Midbrain (tissue), 1 donor: ENCODE measurements at places on chromosomes 4 and X.

DNA sequence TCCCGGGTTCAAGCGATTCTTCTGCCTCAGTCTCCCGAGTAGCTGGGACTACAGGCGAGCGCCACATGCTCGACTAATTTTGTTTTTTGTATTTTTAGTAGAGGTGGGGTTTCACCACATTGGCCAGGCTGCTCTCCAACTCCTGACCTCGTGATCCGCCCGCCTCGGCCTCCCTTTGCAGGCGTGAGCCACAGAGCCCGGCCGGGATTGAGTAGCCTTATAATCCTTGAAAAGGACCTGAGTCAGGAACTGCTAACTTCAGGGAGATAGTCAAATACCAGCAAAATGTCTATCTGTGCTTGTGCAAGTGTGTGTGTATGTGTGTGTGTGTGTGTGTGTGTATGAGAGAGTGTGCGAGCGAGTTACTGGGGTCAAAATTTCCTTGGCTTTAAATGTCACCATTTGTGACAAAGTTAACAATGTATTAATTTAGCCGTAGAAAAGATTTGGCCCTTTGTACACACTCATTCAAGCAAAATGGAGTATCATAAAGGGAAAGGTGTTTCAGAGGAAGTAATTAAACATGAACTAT lies 1.8 kb upstream of the KDM6A start:
- DNase-seq, result no peak

- DNase-seq, result no peak
Observed at GRCh38 chr4:174697896-174698295, 131.2 kb downstream of the GLRA3 start.

DNA sequence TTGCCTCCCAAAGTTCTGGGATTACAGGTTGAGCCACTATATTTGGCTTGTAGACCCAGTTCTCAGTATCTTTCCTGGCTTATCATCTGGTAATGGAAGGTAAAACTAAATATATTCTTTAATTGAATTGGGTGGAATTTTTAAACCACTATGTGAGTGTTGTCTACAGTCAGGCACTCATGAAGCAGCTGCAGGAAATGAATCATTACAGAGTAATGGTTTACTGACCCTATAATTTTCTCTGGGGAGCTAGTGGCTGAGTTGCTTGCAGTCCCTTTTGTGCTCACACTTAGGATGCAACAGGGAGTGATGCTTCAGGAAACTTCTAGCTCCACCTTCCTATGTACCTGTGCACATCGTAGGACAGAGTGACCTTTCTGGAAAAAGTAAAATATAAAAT lies 4.1 kb upstream of the UGT2B7 start:
- no peak for DNase-seq

DNA sequence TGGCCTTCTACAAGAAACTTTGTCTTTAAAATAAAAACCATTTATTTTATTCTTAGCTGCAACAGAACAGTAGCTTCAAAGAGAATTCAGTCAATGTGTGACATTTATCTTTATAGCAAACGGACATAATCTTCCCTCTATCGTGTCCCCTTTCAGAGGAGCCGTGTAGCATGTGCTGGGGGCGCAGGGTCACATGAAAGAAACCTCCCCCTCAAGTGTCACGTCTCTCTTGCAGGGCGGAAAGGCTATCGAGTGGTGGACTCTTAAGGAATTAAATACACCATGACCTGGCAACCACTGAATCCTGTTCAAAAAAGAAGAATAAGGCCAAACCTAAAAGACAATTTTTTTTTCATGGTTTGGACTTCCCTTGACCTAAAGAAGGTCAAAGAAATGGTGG lies 40.2 kb downstream of the ZNF827 start:
- DNase-seq, result no peak

DNA sequence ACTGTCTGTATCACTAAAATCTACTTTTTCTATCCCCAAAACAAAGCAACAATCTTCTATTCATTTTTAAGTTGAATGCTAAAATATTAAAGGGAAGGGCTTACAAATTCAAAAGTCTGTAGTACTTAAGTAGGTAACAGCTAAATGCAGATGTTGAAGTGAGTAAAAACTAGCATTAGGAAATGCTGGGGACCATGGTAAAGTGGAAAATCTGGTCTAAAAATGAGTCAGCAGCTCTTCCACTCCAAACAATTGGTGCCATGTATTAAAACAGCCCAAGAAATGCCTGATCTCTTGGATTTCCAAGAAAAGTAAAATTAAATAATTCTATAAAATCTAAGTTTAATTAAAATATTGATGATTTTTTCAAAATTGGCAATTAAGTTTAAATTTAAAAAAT lies 73.3 kb upstream of the PPP3CA start:
- DNase-seq, result no peak

- no peak for DNase-seq
Observed at GRCh38 chr4:152392079-152392478, 143.8 kb downstream of the FBXW7 start.

DNA sequence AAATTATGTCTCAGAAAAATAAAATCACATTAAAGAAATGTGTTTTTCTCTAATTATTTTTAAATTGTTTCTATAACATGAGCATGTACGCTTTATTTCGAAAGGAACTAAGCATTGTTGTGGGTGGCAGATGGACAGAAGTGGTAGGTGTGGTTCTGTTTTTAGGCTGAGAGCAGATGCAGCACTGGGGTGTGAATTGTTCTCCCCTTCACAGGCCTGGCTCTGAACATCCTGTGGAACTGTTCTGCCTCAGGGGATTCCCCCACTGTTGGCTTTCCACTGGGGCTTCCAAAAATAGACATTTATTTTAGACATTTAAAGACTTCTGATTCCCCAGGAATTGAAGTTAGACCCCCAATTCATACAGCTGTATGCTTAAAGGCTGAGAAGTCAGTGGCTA lies 41.9 kb upstream of the PDHA2 start:
- DNase-seq, result no peak

- no peak for DNase-seq
Observed at GRCh38 chr4:159498446-159499115, 395.7 kb downstream of the RAPGEF2 start.

DNA sequence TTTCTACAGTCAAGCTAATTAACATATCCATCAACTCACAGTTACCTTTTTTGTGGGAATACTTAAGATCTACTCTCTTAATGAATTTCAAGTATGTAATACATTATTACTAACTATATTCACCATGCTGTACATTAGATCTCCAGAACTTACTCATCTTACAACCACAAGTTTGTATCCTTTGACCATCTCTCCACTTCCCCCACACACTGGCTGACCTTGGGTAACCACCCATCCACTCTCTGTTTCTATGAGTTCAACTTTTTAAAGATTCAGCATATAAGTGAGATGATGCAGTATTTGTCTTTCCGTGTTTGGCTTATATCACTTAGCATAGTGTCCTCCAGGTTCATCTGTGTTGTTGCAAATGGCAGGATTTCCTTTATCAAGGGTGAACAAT lies 30.5 kb upstream of the MAGED1 start:
- no peak for DNase-seq

DNA sequence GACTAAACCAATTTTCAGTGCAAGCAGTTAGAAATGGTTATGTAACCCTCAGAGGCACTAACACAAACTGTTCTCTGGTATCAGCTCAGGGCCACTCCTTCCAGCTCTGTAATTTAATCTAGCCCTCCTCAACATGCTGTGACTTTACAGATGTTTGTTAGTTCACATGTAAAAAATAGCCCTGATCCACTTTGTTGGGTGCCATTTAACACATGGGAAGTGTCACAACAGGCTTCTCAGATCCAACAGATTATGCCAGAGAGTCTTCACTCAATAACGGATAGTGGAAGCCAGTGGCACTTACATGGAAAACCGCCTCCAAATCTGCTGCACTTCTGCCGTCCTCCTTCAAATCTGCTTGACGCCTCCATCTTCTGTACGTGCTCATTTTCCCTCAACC lies 51.6 kb downstream of the ATP8A1 start:
- DNase-seq, result no peak

- DNase-seq, result no peak
Observed at GRCh38 chr4:118772767-118773428, 63.0 kb downstream of the SEC24D start.

DNA sequence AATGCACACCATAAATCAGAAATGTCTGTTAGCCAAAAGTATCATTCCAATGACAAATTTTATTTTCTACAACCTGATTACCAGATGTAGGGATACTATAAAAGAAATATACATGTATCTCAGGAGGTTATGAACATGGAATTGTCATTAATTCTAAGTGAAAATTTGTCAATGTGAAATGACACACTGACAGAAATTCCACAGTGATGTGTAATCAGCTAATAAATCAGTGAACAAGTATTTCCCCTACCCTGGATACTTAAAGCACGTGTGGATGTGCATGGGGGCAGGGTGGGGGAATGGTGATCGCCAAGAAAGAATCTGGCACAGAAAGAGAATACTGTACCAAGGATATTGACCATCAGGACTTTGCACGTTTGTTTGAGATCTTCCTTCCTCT lies 123.6 kb downstream of the SH3RF1 start:
- no peak for DNase-seq

- no peak for DNase-seq
Observed at GRCh38 chr4:10461850-10462400, 4.7 kb upstream of the ZNF518B start.

DNA sequence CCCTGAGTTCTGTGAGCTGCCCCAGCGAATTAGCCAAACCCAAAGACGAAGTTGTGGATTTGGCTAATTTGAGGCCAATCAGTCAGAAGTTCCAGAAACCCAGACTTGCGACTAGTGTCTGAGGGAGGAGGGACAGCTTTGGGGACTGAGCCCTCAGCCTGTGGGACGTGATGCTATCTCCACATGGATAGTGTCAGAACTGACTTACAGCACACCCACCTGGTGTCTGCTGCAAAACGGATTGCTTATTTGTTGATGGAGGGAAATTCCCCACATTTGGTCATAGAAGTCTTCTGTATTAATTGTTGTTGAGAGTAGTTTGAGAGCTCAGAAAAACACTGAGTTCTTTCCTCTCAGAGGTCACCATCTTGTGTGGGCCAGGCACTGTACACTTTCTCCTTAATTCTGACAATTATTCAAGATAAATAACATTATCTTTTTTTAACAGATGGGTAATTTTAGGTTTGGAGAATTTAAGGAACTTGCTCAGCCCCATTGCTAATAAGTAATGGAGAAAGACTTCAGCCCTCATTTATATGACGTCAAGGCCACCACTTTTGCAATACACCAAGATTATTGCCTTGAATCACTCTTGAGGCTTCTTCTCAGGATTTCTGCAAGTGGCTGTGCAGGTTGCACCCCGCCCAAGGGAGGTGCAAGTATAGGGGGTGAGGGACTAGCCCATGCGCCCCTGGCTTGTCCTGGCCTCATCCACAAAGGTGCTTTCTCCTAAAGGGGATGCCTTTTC lies 16.7 kb downstream of the CLRN2 start:
- DNase-seq, result no peak

- no peak for DNase-seq
Observed at GRCh38 chrX:132292793-132293192, 73.5 kb upstream of the RAP2C start.

DNA sequence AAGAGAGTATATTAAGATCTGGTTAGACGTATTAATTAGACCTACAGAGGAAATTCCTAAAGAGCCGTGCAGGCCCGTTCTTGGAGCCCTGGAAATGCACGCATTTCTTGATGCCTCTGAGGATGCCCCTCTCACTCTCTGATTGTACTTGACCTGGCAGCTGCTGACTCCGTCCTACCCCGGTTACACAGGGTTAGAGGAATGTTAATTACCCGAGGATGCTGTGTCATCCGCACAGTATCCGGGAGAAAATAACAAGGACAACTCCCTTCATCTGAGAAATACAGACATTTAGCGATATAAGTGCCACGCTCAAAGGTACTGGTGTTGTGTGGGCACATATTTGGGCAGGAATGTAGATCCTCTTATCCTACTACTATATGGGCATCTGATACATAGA lies 404.6 kb upstream of the FAT1 start:
- DNase-seq, result no peak

DNA sequence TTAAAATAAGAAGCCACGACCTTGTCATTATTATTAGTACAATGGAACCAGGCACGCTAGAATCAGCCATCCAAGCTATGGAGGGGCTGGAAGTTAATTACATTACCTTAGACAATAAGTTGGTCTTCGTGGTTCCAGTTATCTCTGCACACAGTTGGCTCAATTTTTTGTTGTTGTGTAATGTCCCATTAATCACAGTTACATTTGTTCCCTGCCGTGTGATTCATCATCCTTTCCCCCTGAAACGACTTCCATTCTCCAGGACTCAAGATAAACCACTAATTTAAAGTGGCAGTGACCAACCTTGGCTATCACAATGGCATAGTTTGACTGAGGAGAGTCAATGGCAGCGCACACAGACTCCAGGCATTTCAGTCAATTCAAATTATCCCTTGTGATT lies 905.0 kb downstream of the RAB28 start:
- DNase-seq, result no peak

- no peak for DNase-seq
Observed at GRCh38 chr4:91990726-91991125, 313.0 kb upstream of the GRID2 start.

DNA sequence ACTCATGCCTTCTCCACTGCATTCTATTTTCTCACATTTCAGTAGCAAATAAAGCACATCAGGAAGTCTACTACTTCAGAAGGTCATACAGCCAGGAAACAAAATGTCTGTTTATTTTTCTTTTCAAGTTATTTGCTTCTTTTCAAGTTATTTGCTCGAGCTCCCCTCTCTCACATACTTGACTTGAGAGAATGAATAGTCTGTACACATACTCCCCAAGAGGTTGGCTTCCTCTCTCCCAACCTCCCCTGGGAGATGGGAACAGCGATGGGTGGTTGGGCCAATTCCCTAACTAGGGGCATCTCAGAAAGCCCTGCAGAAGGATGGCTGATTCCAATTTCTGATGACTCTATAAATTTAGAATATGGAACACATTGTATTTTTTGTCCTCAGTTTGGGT lies 64.7 kb upstream of the PTPN13 start:
- DNase-seq, result no peak

DNA sequence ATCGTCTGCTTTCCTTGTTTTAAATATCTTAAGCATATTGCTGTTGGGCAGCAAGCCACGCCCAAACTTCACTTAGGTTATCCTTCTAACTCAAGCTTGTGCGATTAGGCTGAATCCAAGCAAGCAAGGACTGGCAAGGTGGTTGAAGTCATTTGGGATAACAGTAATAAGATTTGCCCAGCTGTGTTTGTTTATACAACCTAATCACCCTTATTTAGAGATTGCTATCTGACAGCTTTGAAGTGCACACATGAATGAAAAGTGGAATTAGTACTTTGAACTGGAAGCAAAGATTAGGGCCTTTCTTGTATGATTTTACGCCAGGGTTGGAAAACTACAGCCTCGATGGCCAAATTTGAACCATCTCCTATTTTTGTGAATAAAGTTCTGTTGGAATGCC lies 182.1 kb downstream of the ASB9 start:
- DNase-seq, result no peak

DNA sequence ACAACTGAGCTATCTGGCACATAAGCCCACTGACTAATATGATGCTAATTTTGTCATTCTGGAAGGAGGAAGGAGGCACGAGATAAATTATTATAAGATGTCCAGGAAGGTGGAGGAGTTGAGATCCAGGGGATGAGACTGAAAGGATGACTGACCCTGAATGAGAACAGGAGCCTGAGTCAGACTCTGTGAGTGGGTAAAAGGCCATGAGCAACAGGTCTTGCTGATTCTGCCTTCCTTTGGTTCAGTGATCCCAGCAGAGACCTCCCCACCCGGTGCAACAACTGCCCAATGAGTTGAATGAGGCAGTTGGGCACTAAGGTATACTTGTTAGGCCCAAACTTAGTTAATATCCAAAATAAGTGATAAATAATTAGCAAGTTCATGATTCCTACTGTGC lies 238.1 kb upstream of the GPC4 start:
- no peak for DNase-seq
